ENCODE measurements at places on chromosomes 5 and 9. TPM values are rescaled to one million over a fixed set of nuclear protein-coding genes. Genes with fewer than 3 reads are reported as not detected.

GRCh38 chr5:103407402-103407801, 148.8 kb downstream of the MACIR start:
- H3K36me3 ChIP-seq: no peaks in the 10 kb centered on the region
- H3K4me3 ChIP-seq: no peak overlapping the region
- no peak overlapping the region for H3K27ac ChIP-seq
- H3K4me1 ChIP-seq: no peaks in the 10 kb centered on the region
- peaks cover 15% of the 10 kb centered on the region for H3K27me3 ChIP-seq

DNA sequence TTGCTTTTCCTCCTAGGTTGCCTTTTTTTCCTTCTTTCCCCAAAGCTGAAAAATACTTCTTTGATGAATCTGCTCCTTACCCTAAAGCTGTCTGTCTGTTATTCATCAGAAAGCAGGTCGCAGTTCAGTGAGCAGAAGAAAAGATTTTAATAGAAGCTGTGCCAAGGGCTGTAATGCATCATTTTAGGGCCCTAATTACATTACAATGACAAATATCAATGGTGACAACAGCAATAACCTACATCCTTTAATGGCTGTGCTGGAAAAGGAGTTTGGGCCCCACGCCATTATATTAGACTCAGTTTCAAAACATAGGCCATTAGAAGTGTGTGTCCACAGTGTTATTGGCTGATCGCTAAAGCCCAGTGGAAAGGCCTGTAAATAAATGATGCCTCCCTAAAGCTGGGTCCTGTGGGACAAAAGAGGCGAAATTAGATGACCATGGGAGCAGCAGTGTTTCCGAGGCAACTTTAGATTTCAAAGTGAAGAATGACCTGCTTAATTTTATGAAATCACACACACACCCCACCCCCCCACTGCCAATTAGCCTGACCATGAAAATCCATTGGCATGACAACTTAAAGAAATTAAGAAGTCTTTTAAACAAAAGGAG, 38.4 kb downstream of the TLE4 start:
- H3K4me1 ChIP-seq: peaks cover 7% of the 10 kb centered on the region
- H3K36me3 ChIP-seq: peaks cover 8% of the 10 kb centered on the region
- H3K27me3 ChIP-seq: no peaks in the 10 kb centered on the region
- no peak for DNase-seq

- peaks cover 75% of the 10 kb centered on the region for H3K4me1 ChIP-seq
- no peaks in the 10 kb centered on the region for H3K27me3 ChIP-seq
- DNase-seq: no peak
- peak overlapping the region; percentile 55 for H3K27ac ChIP-seq
- H3K4me3 ChIP-seq: peak overlapping the region; percentile 54
Observed at GRCh38 chr9:107286057-107286456, 3.0 kb downstream of the RAD23B start.

- DNase-seq: no peak
- H3K27ac ChIP-seq: no peak overlapping the region
- H3K36me3 ChIP-seq: no peaks in the 10 kb centered on the region
- H3K27me3 ChIP-seq: no peaks in the 10 kb centered on the region
- no peak overlapping the region for H3K4me3 ChIP-seq
- no peaks in the 10 kb centered on the region for H3K4me1 ChIP-seq
Observed at GRCh38 chr5:92885950-92886349, 695.1 kb downstream of the NR2F1-AS1 start.

DNA sequence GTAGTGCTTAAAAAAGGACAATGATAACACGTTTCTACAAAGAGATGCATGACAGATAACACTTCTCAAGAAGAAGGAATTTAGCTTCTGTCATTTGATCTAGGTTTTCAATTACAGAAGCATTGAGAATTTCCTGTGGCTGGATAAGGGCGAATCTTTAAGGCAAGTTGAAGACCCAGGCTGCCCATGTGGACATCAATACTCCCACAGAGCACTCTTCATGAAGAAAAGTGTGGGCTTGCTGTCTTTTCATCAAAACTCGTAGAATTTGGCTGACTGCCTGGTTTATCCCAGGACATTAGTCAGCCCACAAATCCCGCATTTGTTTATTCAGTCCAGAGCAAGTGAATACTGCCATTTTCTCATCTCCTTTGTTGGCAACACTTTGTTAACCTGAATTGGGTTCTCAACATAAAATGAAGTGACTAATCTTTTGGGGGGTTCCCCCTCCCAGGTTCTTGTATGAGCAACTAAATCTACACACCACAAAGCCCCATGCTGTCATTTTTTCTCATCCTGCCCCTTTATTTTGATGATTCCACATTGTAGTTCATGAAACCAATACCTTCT, 43.4 kb upstream of the CDKN2B start:
- peak overlapping the region; percentile 5 for H3K27ac ChIP-seq
- peaks cover 26% of the 10 kb centered on the region for H3K27me3 ChIP-seq
- H3K4me3 ChIP-seq: no peak overlapping the region
- peak; percentile 40 for DNase-seq

DNA sequence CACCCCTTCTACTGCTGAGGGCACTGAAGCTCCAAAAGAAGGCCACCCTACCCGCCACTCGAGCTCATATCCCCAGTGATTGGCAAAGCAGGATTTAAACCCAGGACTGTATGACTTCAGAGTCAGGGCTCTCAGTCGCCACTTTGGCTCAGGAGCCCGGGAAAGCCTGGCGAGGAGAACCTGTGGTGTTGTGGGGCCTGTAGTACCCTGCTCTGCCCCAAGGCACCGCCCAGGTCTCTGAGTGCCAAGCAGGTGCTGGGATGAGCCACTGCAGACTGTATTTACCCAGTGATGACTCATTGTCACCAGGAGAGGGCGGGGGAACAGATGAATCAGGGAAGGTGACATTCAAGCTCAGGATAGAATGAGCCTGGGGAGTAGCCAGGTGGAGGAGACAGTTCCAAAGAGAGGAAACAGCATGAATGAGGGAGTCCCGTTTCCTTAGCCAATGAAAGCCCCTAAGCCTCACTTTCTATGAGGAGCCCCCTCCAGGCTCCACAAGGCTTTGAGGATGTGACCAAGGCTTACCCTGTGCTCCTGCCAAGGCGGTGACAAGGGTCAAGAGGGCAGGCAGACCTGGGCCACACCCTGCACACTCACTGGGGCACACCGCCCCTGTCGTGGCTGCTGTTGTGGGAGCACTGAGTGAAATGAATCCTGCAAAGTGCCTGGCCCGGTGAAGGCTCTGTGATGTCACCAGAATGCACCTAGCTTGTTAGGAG, 17.8 kb upstream of the DPM2 start:
- peak; percentile 56 for DNase-seq
- H3K4me3 ChIP-seq: peak overlapping the region; percentile 12
- H3K4me1 ChIP-seq: peaks cover 74% of the 10 kb centered on the region
- H3K27me3 ChIP-seq: peaks cover 2% of the 10 kb centered on the region
- H3K27ac ChIP-seq: peak overlapping the region; percentile 73

DNA sequence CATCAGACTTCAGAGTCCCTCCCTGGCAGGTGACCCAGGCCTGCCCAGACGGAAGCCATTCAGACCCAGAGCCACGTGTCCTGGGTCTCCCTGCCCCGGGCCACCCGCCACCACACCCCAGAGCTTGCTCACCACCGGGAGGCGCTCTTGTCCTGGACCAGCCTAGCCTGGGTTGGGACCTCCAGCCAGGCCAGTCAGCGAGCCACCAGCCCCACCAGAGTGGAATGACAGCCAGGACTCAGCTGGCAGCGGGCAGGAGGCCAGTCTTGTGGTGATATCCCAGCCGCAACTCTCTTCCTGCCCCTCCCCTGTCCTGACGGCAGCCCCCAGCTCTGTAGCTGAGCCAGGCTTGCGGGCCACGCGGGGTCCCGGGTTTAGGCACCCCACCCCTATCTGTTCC, 1.7 kb upstream of the PTGDS start:
- DNase-seq: no peak
- no peak overlapping the region for H3K27ac ChIP-seq
- H3K4me3 ChIP-seq: no peak overlapping the region
- peaks cover 6% of the 10 kb centered on the region for H3K4me1 ChIP-seq
- H3K36me3 ChIP-seq: no peaks in the 10 kb centered on the region

- no peak for DNase-seq
- H3K4me3 ChIP-seq: no peak overlapping the region
- H3K36me3 ChIP-seq: no peaks in the 10 kb centered on the region
- H3K27ac ChIP-seq: no peak overlapping the region
- H3K4me1 ChIP-seq: peaks cover 18% of the 10 kb centered on the region
- H3K27me3 ChIP-seq: peaks cover 2% of the 10 kb centered on the region
Observed at GRCh38 chr9:35599763-35600604, 5.1 kb upstream of the TESK1 start.

- H3K4me1 ChIP-seq: no peaks in the 10 kb centered on the region
- DNase-seq: no peak
- peaks cover 2% of the 10 kb centered on the region for H3K27me3 ChIP-seq
- H3K36me3 ChIP-seq: no peaks in the 10 kb centered on the region
Observed at GRCh38 chr9:84230355-84231145, 110.0 kb downstream of the SLC28A3 start.

DNA sequence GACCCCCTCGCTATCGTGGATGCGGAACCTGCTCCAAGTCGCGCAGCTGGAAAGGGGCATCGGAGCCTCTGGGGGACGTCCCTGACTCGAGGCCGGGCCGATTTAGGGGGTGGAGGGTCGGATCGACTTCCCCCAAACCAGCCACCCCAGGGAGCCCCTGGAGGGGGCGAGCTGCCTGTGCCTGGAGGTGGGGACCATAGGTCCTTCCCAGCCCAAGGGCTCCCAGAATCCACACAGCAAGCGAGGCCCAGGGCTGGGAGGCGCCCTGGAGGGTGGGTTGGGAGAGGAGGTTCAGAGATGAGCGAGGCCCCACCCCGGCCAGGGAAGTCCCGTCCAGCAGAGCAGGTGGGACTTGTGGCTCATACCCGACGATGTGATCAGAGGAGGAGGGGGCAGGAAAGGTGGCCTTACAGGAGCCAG, 147.6 kb downstream of the GAPVD1 start:
- H3K4me1 ChIP-seq: peaks cover 7% of the 10 kb centered on the region
- DNase-seq: no peak
- H3K36me3 ChIP-seq: no peaks in the 10 kb centered on the region
- peak overlapping the region; percentile 79 for H3K4me3 ChIP-seq
- H3K27ac ChIP-seq: no peak overlapping the region

- no peak overlapping the region for H3K4me3 ChIP-seq
- no peak overlapping the region for H3K27ac ChIP-seq
- H3K27me3 ChIP-seq: no peaks in the 10 kb centered on the region
- H3K4me1 ChIP-seq: peaks cover 97% of the 10 kb centered on the region
Observed at GRCh38 chr9:89531766-89532165, 33.9 kb upstream of the SEMA4D start.

DNA sequence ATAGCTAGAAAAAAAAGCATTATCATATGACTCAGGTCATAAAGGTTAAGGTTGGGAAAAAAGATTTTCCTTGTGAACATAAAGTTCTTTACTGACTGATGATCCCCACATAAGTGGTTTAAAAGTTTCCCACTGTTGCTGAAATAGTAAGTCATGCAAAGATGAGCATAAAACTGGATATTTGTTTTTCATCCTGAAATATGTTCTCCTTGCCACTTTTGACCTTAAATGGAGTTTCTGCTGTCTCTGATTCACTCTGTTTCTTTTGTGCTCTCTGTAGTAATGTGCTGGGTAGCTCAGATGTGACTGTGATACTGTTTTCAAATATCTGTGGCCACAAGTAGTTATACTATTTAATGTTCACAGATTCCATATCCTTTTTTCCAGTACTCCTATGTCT, 162.5 kb upstream of the GAS1 start:
- no peaks in the 10 kb centered on the region for H3K36me3 ChIP-seq
- no peak overlapping the region for H3K4me3 ChIP-seq
- no peaks in the 10 kb centered on the region for H3K4me1 ChIP-seq
- H3K27me3 ChIP-seq: peaks cover 4% of the 10 kb centered on the region
- DNase-seq: no peak

DNA sequence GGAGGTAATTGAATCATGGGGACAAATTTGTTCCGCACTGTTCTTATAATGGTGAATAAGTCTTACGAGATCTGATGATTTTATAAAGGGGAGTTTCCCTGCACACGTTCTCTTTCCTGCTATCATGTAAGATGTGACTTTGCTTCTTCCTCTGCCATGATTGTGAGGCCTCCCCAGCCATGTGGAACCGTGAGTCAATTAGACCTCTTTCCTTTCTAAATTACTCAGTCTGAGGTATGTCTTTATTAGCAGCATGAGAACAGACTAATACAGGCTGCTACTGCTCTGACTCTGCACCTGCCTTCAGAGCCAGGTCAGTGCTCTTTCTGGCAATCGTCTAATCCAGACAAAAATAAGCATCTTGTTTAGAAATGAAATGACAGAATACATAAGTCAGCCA, 479.2 kb upstream of the TUSC1 start:
- no peak overlapping the region for H3K4me3 ChIP-seq
- no peaks in the 10 kb centered on the region for H3K4me1 ChIP-seq
- H3K36me3 ChIP-seq: no peaks in the 10 kb centered on the region
- H3K27ac ChIP-seq: no peak overlapping the region

DNA sequence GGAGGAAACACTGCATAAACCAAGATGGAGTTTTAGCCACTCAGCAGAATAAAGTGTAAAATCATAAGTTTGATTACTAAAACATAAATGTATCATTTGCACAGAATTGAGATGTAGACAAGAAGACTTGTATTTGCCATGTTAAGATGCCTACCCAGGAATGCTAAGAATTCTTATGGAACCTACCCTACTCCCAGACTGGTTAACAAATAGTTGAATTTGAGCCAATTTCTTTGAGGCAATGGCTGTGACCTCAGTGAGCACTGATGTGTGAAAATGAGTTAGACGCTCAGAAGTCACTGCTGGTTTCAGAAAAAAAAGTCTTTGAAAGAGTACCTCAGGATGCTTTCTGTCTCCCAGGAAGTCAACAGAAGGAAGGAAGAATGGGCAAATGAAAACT, 95.6 kb downstream of the ESM1 start:
- DNase-seq: no peak
- H3K27ac ChIP-seq: no peak overlapping the region
- H3K36me3 ChIP-seq: no peaks in the 10 kb centered on the region
- H3K27me3 ChIP-seq: peaks cover 82% of the 10 kb centered on the region
- no peak overlapping the region for H3K4me3 ChIP-seq
- H3K4me1 ChIP-seq: no peaks in the 10 kb centered on the region

DNA sequence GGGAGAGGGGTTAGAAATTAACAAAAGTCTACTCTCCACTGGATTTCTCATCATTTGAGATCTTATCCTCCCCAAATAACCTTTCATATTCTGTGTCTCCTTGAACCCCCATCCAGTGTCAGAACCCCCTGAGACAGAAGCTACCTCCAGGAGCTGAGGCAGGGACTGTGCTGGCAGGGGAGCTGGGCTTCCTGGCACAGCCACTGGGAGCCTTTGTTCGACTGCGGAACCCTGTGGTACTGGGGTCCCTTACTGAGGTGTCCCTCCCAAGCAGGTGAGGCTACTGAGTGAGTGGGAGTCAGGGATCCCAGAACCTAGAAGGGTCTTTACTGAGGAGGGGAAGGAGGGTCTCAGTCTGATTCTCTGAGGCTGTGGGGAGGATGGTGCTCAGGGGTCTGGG, 1.9 kb downstream of the SLC4A9 start:
- no peak for DNase-seq
- peaks cover 4% of the 10 kb centered on the region for H3K27me3 ChIP-seq

Gene SPATA31C1
- not detected for total RNA-seq

Gene CD274
- total RNA-seq: 60.4 TPM

Gene ZFP2
- 0.41 TPM for total RNA-seq

Gene SPARC
- not detected for total RNA-seq

Gene AKNA
- total RNA-seq: 182 TPM

Gene ROPN1L
- 0.20 TPM for total RNA-seq

Gene FOXD4L4
- total RNA-seq: 0.10 TPM

Data from activated T-helper 1 cell treated with anti-CD3 and anti-CD28 coated beads, Interleukin-12 subunit alpha, Interleukin-12 subunit beta, Interleukin-2, Interleukin-4 antibody, amounts not matched to agents 30 ng/mL and 10 ng/mL and 1 ng/mL, durations not matched to agents 14 hours and 24 hours and 36 hours (primary cell).